ENCODE measurements at places on chromosomes 2 and 18.

- DNase-seq: no peak
Measured at GRCh38 chr18:51765606-51766360, 568.3 kb upstream of the MEX3C start.

DNA sequence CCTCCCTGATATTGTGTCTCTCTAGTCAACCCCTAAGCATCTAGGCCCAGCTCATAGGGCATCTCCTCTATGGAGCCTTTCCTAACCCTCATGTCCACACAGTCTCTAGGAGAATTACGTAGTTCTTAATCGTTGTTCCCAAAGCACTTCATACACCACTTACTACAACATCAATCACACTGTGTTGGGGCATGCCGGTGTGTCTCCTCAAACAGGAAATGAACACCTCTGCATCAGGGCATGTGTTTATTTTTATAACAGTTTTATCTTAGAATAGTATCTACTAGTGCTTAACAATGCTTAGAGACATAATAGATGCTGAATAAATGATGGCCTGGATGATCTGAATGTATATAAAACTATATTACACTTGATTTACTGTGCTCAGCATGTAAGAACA lies 19.7 kb downstream of the CYP1B1 start:
- DNase-seq: no peak

DNA sequence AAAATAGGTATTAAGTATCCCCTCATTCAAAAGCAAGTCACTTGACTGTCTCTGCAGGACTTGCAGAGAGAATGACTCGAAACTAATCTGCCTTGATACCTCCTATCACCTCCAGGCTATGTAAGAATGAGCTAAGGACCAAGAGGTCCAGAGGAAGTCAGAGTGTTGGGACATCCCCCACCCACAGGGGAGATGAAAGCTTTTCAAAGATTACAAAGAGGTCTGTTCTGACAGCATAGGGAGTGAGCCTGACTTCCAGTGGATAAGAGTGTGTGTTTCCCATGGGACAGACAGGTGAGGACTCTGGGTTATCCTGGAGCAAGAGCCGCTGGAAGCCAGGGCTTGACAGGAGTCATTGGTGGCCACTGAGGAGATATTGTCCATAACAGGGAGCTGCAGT lies 85.0 kb upstream of the TACR1 start:
- no peak for DNase-seq

DNA sequence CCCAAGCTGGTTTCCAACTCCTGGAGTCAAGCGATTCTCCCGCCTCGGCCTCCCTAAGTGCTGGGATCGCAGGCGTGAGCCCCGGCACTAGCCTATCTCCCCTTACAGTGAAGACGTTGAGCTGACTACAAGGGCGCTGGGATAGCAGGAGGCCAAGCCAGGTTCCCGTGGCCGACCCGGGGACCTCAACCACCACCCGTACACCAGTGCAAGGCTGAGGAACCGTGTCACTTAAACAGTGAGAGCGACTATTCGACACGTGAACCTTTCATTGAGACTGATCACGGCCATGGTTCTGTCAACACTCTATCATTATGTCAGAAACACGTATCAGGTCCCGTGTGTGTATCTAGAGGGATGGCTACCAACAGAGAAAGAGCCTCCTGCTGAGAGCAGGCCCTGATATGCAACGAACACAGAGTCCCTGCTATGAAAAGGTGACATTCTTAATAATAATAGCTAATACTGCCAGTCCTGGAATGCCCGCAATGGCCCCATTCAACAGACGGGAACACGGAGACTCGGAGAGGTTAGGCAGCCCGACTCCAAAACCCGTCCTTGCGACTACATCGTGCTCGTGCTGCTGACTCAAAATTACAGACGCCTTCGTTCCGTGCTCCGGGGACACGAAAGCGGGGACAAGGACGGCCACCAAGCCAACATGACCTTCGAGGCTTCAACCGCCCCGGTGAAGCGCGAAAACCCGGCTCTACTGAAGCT lies 833 bp downstream of the AFG3L2 start:
- DNase-seq: peak; percentile 31

GRCh38 chr18:79645291-79645983 lies 34.2 kb upstream of the CTDP1 start:
- no peak for DNase-seq

GRCh38 chr2:162340822-162341221 lies 3.1 kb upstream of the GCA start:
- DNase-seq: no peak

GRCh38 chr18:316393-316792 lies 48.5 kb upstream of the THOC1 start:
- no peak for DNase-seq

DNA sequence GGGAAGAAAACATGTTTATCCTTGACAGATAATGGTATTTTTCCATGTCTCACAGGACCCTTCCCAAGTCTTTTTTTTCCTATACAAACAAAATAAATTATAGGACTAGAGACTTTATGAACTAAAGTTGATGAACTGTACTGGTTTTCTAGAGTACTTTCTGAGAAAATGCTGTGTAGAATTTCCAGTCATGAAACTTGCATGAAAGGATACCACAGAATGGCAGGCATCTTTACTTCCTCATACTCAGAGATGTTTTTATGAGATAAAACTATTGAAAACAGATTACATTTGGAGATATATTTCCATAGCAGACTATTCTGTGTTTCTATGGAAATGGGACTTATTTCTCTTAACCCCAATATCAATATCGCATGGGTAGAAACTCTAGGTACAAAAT lies 403.5 kb downstream of the PARD3B start:
- DNase-seq: peak; percentile 22

DNA sequence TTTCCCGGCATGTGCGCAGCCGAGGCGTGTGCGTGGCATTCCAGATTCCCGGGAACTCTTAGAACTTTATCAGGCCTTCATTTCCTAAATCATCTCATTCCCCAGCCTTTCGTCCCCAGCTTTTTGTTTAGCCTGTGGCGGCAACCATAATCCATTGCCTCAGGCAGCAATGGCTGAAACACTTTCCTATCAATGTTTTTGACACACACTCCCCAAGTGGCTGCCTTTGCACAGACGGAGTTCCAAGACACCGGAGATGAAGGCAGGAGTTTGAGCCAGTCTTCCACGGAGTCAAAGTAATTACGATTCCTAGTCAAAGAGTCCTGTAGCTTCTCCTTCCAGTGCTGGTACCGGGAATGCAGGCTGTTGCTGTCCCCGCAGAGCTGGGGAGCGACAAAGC lies 64.8 kb downstream of the KCNG2 start:
- no peak for DNase-seq

DNA sequence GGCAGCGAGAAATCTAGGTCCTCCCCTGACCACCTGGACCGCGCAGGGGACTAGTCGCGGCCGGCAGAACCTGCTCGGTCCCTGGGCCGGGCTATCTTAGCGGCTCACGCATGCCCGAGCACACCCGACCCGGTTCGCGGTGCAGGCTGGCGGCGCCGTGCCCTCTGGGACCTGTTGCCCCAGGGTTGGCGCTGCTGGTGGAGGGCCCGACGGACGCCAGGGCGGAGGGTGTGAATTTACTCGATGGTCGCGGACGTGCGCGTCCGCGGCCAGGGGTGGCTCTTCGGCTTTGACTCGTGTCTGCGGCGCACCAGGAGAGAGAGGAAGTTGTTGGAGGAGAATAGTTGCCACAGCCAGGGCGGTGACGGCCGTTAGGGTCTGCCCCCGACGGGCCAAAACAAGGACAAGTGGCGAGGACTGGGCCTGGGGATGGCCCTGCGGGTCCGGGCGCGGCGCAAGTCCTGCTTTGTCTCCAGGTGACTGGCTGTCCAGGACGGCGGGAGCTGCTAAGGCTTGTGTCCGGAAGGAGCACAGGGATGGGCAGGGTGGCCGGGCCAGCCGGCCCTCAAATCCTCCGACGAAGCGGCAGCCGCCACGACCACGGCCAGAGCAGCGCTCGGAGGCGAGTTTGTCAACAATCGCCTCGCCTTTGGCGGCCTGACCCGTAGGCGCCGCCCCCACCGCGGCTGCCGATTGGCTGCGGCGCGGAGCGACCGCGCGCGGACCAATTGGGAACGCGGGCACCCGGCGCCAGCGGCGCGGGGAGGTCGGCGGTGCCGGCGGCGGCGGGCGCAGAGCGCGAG lies 1.3 kb downstream of the BCL2L11 start:
- DNase-seq: peak; percentile 87

- DNase-seq: peak; percentile 50
Measured at GRCh38 chr2:84830095-84830494, 50.8 kb downstream of the TRABD2A start.

DNA sequence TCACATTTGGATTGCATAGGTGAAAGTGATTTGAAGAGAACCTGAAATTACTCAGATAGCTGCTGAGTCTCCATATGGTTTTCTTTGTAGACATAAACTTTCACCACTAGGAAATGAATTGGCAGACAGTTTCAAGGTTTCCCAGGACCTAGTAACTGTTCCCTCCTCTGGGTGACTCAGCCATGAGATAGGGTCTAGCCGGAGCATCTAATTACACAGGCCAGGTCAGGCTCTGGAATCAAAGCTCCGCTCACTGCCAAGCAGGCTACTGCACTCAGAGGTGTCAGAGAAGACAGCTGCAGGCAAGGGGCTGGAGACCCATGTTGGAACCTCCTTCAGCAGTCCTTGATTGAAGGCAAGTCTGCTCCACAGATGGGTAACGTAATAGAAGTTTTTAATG lies 429.2 kb downstream of the TNS1 start:
- DNase-seq: peak; percentile 73

DNA sequence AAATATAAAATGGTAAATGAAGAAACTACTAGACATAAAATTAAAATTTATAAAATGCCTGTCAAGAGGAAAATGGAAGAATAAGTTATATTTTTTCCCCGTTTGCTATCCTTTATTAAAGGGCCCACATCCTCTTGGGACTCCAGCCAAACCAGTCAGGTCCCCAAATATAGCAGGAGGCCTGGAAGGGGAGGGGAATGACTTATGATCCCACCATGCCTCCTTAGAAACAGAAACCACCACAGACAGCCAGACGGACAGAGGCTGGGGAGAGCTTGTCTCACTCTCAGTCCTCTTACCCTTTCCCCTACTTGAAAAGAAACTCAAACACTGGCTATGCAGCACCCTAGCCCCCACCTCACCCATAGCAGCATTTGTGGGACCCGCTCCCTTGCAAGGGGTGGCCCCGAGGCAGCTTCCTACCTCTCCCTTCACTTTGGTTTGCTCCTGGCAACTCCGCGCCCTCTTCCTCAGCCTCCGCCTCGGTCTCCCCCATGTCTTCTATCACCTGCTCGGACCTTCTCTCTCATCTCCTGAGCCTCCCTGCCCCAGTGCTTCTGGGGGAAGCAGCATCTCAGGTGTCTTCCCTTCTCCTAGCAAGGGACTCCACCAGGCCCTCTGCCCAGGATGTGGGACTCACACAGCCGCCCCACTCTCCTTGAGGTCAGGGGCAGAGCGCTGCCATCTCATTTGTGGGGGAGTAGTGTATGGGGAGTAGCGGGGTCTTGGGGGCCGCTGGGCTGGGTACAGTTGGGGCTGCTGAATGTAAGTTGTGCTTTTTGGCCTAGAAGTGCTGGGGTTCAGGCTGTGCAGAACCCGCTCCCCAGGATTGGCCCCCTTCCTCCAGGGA lies 37.4 kb upstream of the ANKRD62 start:
- no peak for DNase-seq

GRCh38 chr2:240626531-240627300 lies 1.4 kb downstream of the GPR35 start:
- DNase-seq: no peak

GRCh38 chr2:37526323-37526722 lies 145.1 kb downstream of the CDC42EP3 start:
- peak; percentile 31 for DNase-seq

DNA sequence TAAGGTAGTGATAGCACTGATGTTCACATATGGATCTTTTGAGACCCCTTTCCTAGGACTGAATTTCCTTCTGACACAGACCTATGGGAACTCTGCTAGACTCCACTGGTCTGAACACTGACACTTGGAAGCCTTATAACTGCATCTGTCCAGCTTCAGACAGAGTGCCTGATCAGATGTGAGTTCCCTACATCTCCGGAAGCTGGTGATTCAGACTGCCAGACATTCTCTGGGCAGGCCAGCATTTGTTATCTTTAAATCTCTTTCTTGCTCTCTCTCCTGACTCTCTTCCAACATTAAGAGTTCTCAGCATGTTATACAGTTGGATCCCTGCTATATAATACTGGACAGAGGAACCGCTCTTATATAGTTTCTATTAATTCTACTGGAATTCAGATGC lies 408.5 kb downstream of the ZEB2 start:
- peak; percentile 96 for DNase-seq

DNA sequence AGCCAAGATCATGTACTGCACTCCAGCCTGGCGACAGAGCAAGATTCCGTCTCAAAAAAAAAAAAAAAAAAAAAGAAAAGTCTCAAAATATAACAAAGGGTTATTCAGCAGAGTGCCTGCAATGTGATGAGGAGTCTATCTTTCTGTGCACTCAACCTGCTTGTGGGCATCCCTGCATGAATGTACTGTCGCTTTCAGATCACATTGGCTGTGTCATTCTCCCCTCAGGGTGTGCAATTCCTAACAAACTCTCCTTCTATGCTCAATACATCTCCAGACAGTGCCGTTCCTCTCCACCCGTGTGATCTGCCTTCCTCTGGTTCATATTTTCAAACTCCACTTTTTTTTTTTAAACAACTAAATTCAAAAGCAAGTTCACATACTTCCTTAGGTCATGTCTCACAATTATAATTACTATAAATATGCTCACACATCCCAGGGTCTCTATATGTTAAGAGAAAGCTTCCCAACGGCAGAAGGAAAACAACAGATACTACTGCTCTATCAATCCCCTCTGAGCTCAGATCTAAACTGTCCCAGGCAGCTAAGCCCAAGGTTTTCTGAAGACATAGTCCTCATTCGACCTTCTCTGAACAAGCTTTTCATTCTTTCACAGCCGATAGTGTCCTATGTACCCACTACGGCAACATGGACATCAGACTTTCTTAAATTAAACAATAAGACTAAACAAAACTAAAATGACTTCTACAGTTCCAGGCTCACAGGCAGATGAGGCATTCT lies 35.2 kb downstream of the PTMA start:
- DNase-seq: no peak

DNA sequence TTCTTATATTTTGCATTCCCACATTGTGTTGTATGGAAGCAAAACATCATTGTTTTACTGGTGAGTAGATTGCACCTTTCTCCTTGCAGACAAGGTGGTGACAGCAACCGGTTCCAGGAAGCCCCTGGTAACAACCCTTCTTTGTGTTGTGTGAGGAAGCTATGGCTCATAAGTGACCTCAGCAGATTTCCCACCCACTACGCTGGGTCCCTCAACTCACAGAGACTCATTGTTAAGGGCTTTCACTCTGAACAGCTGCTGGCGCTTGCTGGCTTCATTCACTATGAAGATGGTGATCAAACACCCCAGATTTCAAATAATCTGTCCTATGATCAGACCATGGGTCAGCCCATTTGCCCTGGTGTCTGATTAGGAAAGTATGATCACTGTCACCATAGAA lies 53.4 kb downstream of the WIPF1 start:
- no peak for DNase-seq
